Activated CD4-positive, alpha-beta memory T cell treated with anti-CD3 and anti-CD28 coated beads for 36 hours (primary cell): ENCODE measurements at places on chromosomes 4 and X. TPM values are rescaled to one million over a fixed set of nuclear protein-coding genes. Genes with fewer than 3 reads are reported as not detected.

Gene TCP11X2
- total RNA-seq, result not detected

Gene TCEAL6
- total RNA-seq, result not detected

DNA sequence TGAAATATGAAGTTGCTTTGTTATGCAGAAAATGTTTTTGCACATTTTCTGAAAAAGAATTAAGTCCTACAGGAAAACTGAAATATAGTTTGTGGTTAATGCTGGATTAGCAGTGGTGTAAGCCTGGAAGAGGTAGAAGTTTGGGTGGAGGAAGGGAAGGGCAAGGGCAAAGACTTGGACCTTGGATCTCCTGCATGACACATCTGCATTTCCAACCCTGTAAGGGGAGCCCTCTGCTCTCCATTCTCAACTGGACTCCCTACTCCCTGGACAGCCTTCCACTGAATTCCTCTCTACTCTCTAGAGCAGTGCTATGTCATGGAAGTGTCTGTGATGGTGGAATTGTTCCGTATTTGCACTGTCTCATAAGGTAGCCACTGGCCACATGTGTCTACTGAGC, 4.6 kb downstream of the CASP6 start:
- H3K4me3 ChIP-seq, result no peak overlapping the region
- no peak overlapping the region for H3K27ac ChIP-seq
- H3K4me1 ChIP-seq, result peaks cover 29% of the 10 kb centered on the region
- H3K27me3 ChIP-seq, result no peaks in the 10 kb centered on the region
- H3K36me3 ChIP-seq, result peaks cover 18% of the 10 kb centered on the region

GRCh38 chr4:6548201-6548881, 26.6 kb upstream of the MAN2B2 start:
- H3K27ac ChIP-seq, result no peak overlapping the region
- H3K36me3 ChIP-seq, result no peaks in the 10 kb centered on the region
- peaks cover 39% of the 10 kb centered on the region for H3K27me3 ChIP-seq
- no peak overlapping the region for H3K4me3 ChIP-seq

GRCh38 chr4:183770906-183771305, 111.8 kb downstream of the TRAPPC11 start:
- no peak for DNase-seq
- H3K27me3 ChIP-seq, result peaks cover 4% of the 10 kb centered on the region
- no peak overlapping the region for H3K27ac ChIP-seq
- H3K4me3 ChIP-seq, result no peak overlapping the region
- H3K4me1 ChIP-seq, result no peaks in the 10 kb centered on the region

- no peak for DNase-seq
- H3K27me3 ChIP-seq, result no peaks in the 10 kb centered on the region
- no peaks in the 10 kb centered on the region for H3K4me1 ChIP-seq
- no peaks in the 10 kb centered on the region for H3K36me3 ChIP-seq
- no peak overlapping the region for H3K27ac ChIP-seq
Observed at GRCh38 chr4:93994175-93994994, 165.8 kb downstream of the ATOH1 start.
